Activated T-cell treated with anti-CD3 and anti-CD28 coated beads for 1 hour (primary cell): ENCODE measurements at places on chromosomes 6 and 20.

GRCh38 chr6:159880412-159880975 is 10.3 kb upstream of the MAS1 start:
- no peak for DNase-seq

- no peak for DNase-seq
These were observed 298.2 kb downstream of the PHACTR1 start for GRCh38 chr6:13014504-13015378.

DNA sequence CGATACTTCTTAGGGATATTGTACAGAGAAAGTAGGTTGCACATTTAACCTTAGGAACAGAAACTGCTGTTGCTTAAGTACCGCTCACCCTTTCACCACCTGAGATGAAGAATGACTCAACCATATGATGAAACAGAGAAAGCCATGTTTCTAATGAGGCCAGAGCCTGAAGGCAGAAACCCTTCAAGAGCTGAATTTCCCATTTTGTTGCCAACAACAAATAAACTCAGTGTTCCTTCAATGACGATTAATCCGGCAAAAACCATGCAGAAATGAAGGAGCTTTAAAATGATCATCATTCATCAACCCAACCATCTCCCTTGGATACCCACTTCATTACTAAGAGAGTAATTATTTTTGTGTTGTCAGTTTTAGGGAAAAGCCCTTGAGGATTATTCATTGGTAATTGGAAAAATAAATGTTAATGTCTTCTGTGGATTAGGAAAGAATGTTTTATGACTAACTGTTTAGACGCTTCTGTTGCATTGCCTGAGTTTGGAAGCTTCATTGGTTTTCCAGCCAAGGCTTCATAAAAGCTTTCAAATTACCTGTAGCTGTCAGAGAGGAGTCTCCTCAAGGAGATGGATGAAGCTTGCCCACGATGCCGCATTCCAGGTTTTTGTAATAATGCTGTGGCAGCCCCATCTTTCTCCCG is 112.1 kb upstream of the IYD start:
- DNase-seq, result no peak

GRCh38 chr20:21522481-21523280 is 8.8 kb upstream of the NKX2-2 start:
- no peak for DNase-seq

GRCh38 chr6:21589352-21590345 is 3.9 kb upstream of the SOX4 start:
- peak; percentile 68 for DNase-seq

GRCh38 chr6:122372647-122373046 is 26.8 kb upstream of the HSF2 start:
- DNase-seq, result no peak

- no peak for DNase-seq
These were observed 83.5 kb downstream of the CD164 start for GRCh38 chr6:109298605-109299264.

- DNase-seq, result no peak
These were observed 170.3 kb upstream of the FLRT3 start for GRCh38 chr20:14507711-14508110.

GRCh38 chr6:3426091-3426926 is 30.5 kb downstream of the SLC22A23 start:
- DNase-seq, result no peak

- DNase-seq, result no peak
These were observed 181.2 kb downstream of the DTNBP1 start for GRCh38 chr6:15481390-15482291.

- DNase-seq, result peak; percentile 28
These were observed 140.3 kb downstream of the NFATC2 start for GRCh38 chr20:51402201-51402600.

DNA sequence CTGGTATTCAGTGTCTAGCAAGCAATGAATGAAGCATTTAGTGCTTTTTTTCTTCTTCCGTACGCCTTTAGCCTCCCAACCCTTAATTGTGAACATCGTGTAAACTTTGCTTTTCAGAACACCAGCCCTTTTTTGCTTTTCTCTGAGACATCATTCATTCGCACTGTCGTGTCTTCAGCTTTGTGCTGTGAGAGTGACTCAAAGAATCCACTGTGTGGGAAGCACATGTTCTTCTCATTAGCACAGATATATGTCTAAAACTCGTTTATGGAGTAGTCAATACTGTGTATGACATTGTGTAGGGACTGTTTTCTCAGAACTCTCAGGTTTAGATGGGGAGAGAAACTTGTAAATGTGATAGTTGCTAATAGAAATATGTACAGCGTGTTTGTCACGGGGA is 279.1 kb downstream of the FARS2 start:
- no peak for DNase-seq

DNA sequence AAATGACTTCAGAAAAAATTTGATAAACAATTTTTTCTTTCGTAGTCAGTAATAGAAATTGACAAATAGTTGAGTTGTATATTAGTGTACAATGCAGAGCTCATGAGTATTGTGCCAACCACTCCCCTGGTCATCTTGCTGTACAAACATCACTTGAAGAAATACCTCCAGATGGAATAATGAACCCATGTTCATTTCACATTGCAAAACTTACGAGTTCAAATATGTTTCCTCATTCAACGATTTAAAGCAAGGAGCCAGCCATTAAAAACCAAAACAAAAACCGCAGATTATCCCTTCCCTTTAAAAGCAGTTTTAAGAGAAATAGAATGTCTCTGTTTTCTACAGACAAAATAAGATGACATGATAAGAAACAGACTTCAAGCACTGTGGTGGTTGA is 62.5 kb downstream of the RALGAPA2 start:
- no peak for DNase-seq

GRCh38 chr20:731891-732560 is 36.3 kb downstream of the SLC52A3 start:
- no peak for DNase-seq

GRCh38 chr6:138403324-138403800 is 661 bp upstream of the HEBP2 start:
- peak; percentile 16 for DNase-seq

DNA sequence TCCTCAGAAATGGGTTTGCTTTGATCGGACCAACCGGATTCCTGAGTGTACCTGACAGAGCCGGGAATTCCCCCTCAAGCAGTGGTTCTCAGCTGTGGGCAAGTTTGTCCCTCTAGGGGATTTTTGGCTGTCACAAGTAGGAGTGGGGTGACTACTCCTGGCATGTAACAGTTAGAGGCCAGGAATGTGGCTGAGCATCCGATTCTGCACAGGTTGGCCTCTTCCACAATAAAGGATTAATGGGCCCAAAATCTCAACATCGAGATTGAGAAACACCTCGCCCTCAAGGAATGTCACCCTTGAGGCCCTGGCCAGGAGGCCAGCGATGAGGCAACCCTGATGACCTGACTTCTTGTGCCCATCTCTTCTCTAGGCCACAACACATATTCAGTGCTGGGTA is 7.9 kb downstream of the AGPAT4 start:
- DNase-seq, result no peak

- no peak for DNase-seq
These were observed 151.8 kb upstream of the INSM1 start for GRCh38 chr20:20215976-20216727.

- no peak for DNase-seq
These were observed 91.1 kb downstream of the ZDHHC14 start for GRCh38 chr6:157471895-157472686.

GRCh38 chr20:10356628-10357027 is 77.4 kb downstream of the MKKS start:
- DNase-seq, result no peak

- DNase-seq, result no peak
These were observed 106.6 kb downstream of the ADGRG6 start for GRCh38 chr6:142408409-142408808.

DNA sequence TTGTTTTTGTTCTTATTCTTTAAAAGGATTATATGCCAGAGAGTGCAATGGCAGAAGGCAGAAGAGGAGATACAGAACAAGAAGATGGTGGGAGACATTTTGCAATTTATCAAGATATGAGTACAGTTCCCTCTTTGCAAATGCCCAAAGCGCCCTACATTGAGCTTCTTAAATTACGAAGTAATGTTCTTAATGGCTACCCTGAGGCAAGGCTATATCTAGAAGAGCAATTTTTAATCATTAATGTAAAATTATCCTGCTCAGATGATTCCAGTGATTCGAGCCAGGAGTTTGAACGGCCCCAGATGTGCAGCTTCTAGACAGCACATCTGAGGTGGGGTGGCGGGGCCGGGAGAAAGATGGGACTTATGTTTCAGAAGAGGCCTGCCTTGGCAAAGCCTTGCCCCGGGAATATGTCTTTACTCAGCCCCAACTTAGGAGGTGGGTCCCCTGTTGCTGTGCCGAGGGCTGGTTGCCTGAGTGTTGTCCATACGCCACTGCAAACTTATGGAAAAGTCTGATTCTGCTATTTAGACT is 84.9 kb upstream of the MLN start:
- no peak for DNase-seq

GRCh38 chr6:25619217-25619616 is 32.8 kb upstream of the SCGN start:
- no peak for DNase-seq

- no peak for DNase-seq
These were observed 30.9 kb upstream of the AVP start for GRCh38 chr20:3115190-3116107.

DNA sequence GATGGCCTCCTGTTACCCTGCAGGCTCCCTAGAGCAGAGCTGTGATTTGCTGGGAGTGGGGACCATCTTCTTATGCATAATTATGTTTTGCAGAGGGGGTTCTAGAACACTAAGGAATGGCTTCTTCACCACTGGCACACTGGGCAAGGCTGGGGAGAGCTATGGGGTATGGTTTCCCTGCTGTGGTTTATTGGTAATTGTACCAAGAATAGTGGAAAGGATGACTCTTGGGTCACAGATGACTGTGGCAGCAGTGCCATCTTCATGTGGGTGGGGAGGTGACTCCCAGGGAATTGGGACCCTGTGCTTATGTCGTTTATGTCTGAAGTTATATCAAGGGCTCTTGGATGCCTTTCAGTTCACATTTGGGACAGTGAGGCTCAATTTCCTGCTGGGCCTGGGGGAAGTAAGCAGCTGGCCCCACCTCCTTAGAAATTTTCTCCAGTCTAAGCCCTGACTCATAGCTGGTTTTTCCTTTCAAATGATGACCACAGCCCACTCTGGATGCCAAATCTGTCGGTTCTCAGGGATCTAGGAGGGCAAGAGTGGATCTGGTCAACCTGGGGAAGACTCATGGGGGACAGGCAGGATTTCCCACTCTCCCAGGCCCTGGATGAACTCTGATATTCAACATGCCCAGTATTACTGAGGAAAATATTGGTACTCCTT is 230.8 kb downstream of the LRFN2 start:
- DNase-seq, result no peak

GRCh38 chr6:14442242-14442641 is 324.7 kb downstream of the CD83 start:
- no peak for DNase-seq
